ENCODE measurements at places on chromosomes 2 and 18.

DNA sequence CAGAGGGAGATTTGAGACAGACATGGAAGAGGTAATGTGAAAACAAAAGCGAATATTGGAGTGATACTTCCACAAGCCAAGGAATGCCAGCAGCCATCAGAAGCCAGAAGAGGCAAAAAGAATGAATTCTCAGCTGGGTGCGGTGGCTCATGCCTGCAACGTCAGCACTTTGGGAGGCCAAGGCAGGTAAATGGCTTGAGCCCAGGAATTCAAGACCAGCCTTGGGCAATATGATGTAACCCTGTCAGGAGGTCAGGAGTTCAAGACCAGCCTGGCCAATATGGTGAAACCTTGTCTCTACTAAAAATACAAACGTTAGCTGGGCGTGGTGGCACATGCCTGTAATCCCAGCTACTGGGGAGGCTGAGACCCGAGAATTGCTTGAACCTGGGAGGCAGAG lies 54.8 kb downstream of the FAM161A start:
- DNase-seq = no peak

DNA sequence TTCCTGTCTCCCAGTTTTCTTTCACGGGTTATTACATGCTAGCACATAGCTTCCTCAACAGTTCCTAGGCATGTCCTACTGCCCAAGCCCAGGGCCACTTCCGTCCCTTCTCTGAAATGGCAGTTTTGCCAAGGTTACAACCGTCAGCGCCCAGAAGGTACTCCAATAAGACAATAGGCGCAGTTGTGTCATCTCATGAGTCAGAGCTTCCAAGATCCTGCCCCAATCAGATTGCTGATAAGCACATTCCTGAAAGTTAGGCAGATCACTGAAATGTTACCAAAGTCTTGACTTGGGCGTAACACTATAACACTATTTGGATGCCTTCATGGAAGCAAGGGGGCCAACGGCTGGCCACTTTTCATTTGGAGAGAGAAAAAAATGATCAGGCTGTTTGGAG lies 34.2 kb downstream of the GKN2 start:
- no peak for DNase-seq

GRCh38 chr2:136098441-136098840 lies 19.5 kb downstream of the CXCR4 start:
- no peak for DNase-seq

DNA sequence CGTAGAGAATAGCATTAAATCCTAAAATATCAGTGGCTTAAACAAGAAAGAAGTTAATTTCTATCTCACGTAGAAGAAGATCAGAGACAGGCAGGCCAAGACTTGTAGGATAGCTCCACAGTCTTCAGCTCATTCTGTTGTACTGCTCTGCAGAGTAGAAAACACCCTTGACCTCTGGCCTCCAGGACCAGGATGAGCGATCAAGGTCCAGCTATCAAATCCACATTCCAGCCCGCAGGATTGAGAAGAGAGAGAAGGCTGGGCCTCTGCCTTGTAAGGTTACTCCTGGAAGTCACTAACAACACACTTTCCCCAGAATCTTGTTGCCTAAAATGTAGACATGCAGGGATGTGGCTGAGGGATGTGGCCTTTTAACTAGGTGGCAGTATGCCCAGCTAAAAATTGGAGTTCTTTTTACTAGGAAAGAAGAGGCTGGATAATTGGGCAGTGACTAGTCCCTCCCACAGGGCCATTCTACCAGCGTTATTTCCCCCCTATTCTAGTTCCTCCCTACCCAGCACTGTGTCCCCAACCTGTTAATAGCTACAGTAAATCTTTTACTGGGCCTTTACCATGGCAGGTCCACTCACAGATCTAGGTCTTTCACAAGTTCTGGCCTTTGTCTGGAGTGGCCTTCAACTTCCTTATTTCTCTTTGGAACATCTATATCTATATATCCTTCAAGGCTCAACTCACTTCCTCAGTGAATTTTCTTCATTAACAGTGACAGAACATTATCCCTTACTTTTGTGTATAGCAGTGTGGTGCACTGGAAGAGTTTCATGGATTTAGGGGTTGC lies 165.0 kb downstream of the DIS3L2 start:
- DNase-seq = no peak

DNA sequence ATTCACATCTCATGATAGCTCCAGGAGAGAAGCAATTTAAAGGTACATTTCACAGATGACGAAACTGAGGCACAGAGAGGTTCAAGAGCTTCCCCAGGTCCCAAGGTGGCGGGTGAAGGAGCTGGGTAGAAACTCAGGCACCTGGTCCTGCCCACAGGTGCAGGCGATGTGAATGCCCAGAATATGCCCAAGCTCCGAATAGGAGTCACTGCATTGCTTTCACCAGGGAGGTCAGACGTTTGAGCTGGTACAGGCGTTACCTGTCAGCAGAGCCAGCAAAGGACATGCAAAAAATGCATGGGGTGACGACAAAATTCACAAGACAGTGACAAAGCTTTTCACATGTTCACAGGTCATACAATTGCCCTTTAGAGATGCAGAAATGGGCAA lies 247.9 kb downstream of the HDAC4 start:
- DNase-seq = no peak

- no peak for DNase-seq
Observed at GRCh38 chr2:134190062-134190806, 63.6 kb upstream of the MGAT5 start.

- no peak for DNase-seq
Observed at GRCh38 chr2:151186011-151186410, 75.7 kb downstream of the RBM43 start.

All from stimulated activated CD4-positive, alpha-beta T cell treated with anti-CD3 and anti-CD28 coated beads, Interleukin-1b, Interleukin-23, amount 100 ng/mL, for 4 hours (primary cell).